ENCODE measurements at places on chromosomes 6 and 20.

DNA sequence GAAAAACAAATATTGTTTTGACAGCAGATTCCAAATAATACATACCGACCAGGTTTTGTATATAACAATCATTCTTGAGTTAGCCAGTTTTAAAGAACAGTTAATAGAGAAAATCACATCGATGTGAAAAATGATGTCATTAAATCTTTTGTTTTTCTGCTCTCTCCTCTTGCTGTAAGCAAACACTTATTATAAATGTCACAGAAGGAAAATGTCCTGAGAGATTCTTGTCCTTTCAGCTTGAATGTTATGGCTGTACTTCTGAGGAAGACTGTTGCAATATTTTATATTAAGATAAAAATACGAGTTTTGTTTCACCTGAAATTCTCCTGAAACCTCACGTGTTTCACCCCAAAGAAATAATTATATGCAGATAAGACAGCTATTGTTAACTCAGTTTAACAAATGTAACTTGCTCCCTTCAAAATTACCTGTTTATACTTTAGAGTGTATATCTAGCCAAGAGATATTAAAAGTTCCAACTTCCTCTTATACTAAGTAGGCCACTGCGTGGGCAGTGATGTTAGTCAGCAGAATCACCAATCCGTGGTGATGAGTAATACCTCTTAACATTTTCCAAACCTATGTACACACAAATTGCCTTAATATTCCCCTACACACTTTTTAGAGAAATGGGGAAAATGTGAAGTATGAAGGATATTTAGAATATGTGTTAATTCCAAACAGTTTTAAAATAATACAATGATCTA is 1111.4 kb upstream of the CITED2 start:
- DNase-seq: no peak

DNA sequence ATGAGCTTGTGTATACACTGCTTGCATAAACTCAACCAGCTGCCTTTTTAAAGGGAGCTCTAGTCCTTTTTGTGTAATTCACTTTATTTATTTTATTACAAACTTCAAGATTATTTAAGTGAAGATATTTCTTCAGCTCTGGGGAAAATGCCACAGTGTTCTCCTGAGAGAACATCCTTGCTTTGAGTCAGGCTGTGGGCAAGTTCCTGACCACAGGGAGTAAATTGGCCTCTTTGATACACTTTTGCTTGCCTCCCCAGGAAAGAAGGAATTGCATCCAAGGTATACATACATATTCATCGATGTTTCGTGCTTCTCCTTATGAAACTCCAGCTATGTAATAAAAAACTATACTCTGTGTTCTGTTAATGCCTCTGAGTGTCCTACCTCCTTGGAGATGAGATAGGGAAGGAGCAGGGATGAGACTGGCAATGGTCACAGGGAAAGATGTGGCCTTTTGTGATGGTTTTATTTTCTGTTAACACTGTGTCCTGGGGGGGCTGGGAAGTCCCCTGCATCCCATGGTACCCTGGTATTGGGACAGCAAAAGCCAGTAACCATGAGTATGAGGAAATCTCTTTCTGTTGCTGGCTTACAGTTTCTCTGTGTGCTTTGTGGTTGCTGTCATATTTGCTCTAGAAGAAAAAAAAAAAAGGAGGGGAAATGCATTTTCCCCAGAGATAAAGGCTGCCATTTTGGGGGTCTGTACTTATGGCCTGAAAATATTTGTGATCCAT is 15.3 kb downstream of the TNFAIP3 start:
- DNase-seq: no peak

DNA sequence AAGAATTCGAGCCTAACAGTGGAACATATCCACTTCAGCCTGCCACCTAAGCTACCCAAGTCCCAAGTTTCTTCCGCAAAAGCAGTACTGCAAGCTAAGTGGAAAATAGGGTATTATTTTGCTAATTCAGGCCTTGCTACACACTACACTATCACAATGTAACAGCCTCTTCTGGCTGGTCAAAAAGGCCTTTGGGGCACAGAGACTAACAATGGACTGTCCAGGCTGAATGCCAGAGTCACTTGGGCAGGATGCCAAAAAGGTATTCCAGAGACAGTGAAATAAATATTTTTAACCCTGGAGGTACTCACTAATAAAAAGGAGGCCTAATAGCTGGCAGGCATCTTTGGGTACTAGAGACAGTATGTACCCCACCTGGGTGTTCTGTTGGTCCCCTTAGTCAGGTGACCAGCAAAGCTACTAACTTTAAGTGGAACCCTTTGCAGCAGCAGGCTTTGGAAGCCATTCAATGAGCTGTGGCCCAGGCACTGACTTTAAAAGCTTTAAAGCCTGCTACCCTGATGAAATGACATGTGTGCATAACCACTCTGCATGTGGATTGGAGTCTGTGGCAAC is 692.1 kb downstream of the HTR1B start:
- peak; percentile 13 for DNase-seq

- peak; percentile 82 for DNase-seq
Observed at GRCh38 chr6:85865420-85866369, 223.0 kb upstream of the SYNCRIP start.

- peak; percentile 98 for DNase-seq
Observed at GRCh38 chr6:75438013-75438431, 55.6 kb downstream of the FILIP1 start.

GRCh38 chr6:16408766-16409165 is 170.4 kb downstream of the GMPR start:
- DNase-seq: no peak

- no peak for DNase-seq
Observed at GRCh38 chr20:36547186-36548005, 6.1 kb downstream of the MYL9 start.

DNA sequence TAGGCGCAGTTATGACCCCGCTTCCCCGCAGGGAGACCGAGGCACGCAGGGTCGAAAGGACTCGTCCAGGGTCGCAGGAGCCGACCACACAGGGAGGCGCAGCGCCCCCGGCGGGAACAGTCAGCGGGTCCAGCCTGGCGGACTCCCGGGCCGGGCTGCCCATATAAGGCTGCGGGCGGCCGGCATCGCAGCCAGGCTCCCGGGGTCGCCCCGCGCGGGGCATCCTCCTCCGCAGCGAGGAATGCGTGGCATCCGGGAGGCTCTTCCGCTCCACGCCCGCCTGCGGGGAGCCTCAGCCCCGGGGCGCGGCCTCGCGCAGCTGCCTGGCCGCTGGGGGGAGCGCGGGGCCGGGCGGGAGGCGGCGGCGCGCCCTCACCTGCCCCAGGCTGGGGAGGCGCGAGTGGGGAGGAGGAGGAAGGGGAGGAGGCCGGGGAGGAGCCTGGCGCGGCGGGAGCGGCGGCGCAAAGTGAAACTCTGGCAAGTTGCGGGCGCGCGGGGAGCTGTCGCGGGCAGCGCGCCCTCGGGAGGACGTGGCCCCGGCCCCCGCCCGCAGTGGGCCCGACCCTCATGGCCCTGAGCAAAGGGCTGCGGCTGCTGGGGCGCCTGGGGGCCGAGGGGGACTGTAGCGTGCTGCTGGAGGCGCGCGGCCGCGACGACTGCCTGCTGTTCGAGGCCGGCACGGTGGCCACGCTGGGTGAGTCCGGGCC is at the start of gene SYNJ2:
TSS of gene SYNJ2 (plus strand) at position 469 of the 707 bp plus-strand sequence. CDS start at position 568, 99 bp downstream.
- peak; percentile 73 for DNase-seq

DNA sequence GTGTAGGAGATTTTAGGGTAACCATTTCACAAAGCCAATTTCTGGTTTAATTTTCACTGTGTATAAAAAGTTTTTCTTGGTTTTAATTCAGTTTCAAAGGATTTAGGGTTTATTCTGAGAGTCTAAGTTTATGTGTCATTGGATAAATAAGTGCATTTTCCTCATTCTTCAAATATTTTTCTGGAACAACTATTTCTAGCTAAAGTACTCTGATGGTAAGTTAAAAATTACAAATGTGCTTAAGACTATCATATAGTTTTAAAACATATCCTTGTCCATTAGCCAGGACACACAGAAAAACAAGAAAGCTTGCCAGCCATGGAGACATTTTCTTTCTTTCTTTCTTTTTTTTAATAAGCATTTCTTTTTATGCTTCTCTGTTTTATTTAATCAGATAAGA is 333.0 kb downstream of the RFPL4B start:
- peak; percentile 8 for DNase-seq

DNA sequence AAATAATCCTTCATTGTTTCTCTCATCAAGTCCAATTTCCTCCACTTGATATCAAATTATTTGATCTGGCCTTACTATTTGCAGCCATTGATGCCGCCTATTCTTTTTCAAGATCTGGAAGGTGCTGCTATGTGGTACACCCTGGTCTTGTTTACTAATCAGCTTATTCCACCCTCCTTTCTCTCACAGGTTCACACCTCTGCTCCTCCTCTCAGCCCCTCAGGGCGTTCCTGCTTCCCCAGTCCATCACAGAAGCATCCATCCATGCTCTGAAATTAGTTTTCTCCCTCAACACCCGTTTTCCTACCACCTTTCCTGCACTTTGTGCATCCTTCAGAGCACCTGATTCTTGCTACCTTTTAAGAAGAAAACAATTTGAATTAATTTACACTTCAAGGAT is 183.6 kb downstream of the EPHA7 start:
- DNase-seq: no peak

DNA sequence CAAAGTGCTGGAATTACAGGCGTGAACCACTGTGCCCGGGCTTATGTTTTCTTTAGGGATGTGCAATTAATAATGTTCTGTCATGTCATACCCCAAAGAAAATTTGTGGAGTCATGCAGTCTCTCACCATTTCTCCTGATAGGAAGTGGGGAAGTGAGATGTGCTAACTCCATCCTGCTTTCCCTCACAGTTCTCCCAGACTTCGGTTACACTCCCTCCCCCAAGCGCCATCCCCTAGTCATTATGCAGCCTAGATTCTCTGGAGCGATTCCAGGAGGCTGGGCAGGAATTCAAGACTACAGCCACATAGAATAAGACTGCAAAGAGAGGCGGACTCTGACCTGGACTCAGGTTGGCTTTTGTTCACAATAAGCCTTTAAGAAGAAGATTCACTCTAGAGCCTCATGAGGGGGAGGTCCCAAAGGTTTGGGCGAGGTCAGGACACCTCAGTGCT is 271.4 kb downstream of the ALDH8A1 start:
- peak; percentile 91 for DNase-seq

DNA sequence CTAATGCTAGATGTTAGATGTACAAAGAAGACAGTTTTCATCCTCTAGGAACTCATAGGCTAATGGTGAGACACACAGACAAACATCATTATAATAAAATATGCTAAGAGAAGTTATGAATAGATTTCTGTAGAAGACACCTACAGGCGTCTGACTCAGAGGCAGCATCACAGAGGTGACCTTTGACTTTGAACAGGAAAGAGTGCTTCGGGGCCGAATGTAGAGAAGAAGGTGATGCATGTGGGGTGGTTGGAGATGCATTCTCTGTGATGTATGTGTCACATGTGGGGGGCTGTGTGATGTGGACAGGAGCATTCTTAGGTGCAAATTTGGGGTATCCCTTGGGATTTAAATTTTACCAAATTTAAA is 6.8 kb downstream of the GUCA1A start:
- no peak for DNase-seq

DNA sequence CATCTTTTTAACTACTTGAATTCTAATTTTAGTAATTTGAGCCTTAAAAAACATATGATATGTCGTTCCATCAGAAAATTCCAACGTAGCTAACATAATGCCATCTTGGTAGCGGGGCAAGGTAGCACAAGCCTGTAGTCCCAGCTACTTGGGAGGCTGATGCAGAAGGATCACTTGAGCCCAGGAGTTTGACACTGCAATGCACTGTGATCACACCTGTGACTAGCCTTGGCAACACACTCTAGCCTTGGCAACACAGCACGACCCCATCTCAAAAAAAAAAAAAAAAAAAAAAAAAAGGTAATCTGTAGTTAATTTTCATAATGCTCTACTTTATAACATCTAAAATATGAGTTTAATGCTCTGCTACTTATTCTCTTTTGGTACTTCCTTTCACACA is 6.7 kb downstream of the BCLAF1 start:
- no peak for DNase-seq

- DNase-seq: no peak
Observed at GRCh38 chr6:91462241-91462640, 875.4 kb upstream of the MAP3K7 start.

DNA sequence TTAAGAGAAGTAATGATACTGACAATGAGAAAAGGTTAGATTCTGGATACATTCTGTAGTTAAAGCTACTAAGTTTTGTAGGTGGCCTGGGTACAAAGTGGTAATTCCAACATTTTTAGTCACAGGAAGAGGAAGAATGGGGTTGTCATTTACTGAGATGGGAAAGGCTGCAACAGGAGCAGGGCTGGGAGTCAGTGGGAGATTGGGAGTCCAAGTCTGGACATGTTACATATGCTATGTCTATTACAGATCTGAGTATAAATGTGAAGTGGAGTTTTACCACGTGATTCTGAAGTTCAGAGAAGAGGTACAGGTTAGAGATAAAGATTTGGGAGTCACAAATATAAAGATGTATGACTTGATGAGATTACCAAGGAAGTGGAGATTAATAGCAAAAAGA is 116.2 kb downstream of the RWDD2A start:
- DNase-seq: no peak

- no peak for DNase-seq
Observed at GRCh38 chr6:131295081-131295480, 159.8 kb downstream of the AKAP7 start.

- no peak for DNase-seq
Observed at GRCh38 chr6:158815379-158815724, 3.8 kb downstream of the EZR start.

DNA sequence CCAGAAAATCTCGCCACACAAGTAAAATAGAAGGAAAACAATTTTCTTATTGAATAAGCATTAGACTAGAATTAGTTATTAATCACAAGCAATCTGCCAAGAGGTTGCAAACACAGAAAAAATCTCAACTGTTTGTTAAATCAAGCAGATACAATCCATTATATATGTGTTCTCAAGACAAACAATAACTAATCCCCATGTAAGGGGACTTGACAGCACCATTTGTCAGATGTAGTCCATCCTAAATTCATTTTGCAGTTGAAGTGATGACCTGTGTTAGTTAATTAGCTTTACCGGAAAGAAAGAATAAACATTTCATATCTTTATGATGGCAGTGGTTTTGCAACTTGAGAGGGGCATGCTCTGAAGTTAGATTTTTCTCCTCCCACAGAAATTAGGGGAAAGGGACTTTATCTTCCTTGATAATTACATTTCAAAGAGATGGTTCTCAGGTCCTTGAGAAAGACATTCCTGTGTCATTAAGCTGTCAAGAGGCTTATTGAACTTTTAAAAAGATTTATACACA is 1588.0 kb downstream of the GRIK2 start:
- DNase-seq: no peak

GRCh38 chr20:278607-279571 is 11.7 kb downstream of the C20orf96 start:
- no peak for DNase-seq

DNA sequence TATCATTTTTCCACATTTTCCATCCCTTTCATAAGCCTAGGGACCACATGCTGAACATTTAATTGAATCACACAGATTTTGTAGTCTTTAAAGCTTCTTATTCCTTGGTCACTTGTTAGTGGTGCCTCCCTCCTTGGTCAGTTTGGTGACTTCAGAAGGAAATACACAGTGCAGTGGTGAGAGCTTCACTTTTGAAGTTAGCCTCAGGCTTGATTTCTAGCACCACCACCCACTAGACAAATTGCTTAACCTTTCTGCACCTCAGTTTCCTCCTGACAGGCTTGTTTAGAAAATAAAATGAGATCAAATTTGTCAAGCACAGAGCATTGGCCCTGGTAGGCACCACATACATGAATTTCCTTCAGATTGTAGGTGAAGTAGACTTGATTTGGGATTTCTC is 91.7 kb downstream of the FOXO3 start:
- DNase-seq: no peak
